Non-pigmented ciliary epithelial cell (primary cell): ENCODE measurements at places on chromosomes 4 and X.

GRCh38 chr4:157072002-157072401 is 3.9 kb upstream of the GLRB start:
- DNase-seq, result peak; percentile 14

DNA sequence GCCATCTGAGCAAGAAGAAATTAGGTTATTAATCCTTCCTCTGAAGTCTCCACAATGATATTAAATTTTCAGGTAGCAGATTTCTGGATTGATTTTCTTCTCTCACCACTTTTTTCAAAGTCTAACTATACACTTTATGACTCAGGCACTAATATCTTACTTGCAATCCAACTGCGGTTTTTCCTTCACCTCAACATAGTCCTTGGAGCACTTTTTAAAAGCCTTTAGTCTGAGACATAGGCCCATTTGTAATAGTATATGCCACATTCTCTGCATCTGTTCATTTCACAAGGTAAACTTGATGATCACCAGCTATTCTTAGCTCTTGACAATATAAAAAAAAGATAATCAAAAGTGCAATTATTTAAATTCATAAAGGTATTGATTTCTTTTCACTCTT is 55.9 kb upstream of the EDNRA start:
- no peak for DNase-seq

- DNase-seq, result peak; percentile 81
Observed at GRCh38 chr4:86117705-86118302, 242.0 kb downstream of the MAPK10 start.

GRCh38 chrX:136754651-136755050 is 26.1 kb downstream of the ARHGEF6 start:
- DNase-seq, result no peak

DNA sequence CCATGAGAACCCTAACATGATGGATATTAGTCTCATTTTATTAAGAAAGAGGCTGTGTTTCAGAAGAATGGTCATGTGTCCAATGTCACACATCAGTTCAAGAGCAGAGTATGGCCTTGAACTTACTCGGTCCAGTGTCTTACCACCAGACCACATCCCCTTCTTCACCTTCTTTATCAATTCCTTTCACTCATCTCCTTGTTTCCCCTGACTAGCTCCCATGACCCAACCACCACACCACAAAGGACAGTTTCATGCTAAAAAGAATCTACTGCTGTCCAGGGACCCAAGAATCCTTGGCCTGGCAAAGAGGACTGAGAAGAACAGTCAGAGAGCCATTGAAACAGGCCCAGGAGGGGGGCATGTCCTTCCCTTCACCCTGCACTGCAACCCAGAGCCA is 33.6 kb upstream of the MSN start:
- no peak for DNase-seq

DNA sequence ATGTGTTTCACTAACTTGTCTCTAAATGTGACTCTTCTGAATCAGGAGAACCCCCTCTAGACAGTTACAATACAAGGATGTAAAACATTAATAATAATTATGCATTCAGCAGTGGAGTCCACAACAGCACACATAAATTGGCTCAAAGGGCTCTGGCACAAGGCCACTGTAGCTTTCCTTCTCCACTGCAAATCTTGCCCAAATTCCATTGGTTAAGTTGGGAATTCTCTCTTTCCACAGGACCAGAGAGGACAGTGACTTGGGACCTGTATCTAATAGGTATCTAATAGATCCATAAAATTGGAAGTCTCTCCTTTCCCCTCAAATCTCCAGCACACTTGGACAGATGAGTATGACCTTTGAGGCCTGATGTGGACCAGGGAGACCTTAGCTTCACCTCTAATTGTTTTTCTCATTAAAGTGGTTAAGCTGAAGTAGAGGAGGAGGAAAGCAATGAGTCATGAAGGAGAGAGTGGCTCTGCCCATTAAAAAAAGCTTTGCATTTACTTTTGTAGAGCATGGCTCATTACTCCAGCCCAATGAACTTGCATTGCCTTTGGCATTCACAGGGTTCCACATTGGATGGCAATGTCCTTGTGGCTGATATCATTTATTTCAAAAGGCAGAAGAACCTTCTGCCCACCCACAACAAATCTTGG is 72.3 kb upstream of the SH3RF1 start:
- DNase-seq, result no peak

DNA sequence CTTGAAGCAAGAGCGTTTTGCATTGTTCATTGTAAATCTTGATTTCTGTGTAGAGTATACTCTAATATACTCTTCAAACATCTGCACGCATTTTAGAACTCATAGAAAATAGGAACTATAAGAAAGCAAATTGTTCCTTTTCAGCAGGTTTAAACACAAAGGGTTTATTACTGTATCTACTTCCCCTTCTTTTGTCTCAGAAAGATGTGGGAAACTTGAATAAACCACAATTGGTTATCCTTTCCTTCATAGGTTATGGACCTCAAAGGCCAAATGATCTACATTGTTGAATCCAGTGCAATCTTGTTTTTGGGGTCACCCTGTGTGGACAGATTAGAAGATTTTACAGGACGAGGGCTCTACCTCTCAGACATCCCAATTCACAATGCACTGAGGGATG is 46.0 kb upstream of the GUCY1B1 start:
- no peak for DNase-seq

- no peak for DNase-seq
Observed at GRCh38 chr4:175092114-175092513, 174.0 kb downstream of the ADAM29 start.

DNA sequence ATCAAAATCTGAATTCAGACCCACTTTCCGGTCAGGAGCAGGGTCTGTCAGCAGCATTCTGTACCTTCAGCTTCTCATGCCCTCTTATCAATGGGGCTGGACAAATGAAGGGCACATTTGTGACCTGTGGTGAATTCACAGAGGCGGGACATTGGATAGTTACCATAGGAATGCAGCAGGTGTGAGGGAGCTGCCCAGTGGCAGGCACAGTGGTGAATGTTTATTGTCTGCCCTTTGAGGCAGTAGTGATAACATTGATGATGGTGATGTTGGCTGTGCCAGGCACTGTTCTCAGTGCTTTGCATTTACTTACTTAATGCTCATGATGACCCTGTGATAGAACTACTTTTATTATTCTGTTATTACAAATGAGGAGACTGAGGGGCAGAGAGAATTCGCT is 101.2 kb upstream of the KIT start:
- no peak for DNase-seq

DNA sequence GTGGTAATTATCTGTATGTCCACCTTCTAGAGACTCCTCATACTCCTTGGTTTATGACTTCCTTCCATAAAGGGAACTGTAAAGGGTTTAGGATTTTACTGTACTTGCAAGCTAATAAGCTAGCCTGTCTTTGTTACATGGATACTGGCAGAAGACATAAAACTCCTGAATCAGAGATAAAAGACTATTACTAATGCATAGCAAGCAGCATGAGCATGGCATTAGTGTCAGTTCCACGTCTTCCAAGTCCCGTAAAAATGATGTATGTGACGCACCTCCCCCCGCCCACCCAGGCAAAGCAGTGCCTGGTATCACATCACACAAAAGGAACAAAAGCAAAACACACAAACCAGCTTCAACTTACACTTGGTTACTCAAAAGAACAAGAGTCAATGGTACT is 71.0 kb downstream of the SLC10A6 start:
- DNase-seq, result no peak

- DNase-seq, result no peak
Observed at GRCh38 chrX:151821226-151821625, 86.7 kb downstream of the CNGA2 start.

DNA sequence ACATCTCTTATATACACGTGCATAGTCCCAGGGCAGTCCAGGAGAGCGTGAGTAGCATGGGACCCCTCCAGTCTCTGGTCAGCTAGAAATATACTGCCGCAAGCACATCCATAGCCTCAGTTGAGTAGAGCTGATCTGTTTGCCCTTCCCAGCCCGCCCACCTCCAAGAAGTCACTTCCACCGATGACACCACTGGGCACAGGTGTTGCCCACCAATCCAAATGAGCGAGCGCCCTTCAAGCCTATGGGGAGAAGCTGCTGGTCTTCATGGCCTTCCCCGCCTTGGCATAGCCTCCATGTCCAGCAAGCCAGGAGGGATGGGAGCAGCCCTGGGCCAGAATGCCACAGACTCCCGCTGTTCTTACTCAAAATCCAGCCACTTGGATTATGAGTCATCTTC is 10.2 kb downstream of the DUSP9 start:
- DNase-seq, result no peak

DNA sequence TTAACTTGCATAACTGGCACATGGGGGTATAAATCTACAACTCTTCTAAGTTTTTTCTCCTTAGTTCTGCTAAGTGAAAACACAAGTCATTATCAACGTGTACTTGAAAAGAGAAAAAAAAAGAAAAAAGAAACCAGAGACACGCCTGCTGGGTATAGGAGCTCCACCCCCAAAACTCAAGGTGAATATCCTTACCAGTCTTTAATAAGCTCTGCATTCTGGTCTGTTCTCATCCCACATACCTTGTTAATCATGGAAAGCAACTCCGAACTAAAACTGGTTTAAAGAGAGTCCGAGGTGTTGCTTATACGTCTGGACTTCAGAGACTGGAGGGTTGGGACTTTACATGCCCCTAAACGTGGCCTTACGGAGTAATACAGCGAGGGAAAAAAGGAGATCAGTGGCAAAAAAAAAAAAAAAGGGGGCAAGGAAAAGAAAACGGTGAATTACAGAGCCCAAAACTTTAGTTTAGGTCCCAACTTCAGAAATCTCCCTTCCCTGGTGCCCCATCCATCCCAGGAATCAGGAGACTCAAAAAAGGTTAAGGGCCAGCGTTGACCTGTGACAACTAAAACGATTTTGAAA is 1.0 kb downstream of the PGRMC2 start:
- no peak for DNase-seq

DNA sequence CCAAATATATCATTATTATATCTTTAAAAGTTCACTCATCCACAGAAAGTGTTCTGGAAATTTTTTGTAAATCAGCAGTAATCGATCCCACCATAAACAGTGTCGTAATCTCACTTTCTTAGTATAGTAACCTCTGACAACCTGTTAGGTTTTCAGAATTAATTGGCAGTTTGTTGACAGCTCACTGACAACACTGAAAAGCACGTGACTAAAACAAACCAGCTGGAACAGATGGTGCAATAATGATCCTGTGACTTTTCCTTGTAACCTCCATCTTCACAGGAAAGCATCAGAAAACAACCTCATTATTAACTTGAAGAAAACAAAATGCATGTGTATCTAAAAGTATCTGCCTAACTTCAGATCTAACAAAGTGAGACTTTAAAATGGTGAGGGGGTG is 48.5 kb downstream of the FSTL5 start:
- no peak for DNase-seq

DNA sequence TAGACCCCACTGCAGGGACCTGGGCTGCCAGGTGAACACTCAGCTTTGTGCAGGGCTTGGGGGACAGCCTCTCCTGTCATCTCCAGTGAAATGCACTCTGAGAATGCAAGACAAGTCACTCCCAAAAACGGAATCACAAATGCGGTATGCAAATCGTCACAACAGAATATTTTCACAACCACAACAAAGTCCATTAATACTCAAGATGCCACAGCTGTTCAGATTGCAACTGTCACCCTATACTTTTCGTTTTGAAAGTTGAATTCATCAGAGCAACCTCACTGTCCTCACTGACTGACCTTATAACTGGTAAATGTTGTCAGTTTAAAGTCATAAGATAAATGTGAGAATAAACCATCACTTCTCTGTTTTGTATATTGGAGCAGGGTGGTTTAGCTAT is 16.6 kb downstream of the JAKMIP1 start:
- DNase-seq, result no peak

GRCh38 chrX:1462596-1463251 is 10.0 kb upstream of the ASMTL start:
- DNase-seq, result peak; percentile 37

DNA sequence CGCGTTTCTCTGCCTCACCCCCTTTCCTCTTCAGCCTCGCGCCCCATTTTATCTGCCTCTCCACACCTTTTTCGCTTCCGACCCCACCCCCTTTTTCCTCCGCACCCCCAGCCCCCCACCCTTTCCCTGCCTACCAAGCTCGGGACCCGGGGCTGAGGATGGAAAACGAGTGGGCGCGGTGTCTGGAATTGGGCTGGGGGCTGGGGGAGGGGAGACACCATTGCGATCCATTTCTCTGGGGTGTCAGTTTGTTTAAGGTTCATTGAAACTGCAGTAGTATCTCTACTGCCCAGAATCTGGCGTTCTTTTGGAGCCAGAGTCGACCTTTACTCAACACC is 707 bp downstream of the SLC9A6 start:
- DNase-seq, result no peak

DNA sequence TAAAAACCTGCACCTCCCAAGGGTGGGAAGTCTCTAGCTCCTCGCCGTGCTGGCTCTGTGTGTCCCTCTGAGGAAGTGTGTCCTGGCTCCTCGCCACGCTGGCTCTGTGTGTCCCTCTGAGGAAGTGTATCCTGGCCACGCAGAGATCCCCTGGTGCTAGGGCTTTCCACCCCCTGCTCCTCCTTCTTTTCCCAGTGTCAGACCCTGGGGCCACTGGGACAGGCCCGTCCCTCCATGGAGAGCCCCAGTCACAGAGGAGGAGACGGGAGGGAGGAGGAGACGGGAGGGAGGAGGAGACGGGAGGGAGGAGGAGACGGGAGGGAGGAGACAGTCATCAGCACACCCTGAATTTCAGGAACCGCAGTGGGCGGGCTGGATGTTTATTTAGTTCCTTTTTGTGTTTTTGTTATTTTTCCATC is 53.8 kb upstream of the HGFAC start:
- no peak for DNase-seq

DNA sequence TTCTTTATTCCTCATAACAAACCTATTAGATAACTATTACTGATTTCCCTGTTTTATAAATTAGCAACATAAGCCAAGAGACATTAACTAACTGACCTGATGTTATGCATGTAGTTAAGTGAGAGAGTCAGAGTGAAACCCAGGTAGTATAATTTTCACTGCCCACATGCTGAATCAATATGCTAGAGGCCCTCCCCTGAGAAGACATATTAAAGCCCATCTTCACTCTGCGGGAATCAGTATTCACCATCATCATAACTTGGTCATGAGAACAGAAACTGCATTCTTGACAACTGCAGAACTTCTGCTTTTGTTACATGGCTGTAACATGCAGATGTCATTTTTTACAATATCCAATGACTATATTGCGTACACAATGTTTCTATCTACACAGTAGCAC is 1324.3 kb downstream of the ARAP2 start:
- DNase-seq, result no peak
